ENCODE measurements at places on chromosomes 3 and 15. TPM values are rescaled to one million over a fixed set of nuclear protein-coding genes. Genes with fewer than 3 reads are reported as not detected.

Gene CLPX
- total RNA-seq, result 46.7 TPM

GRCh38 chr15:38066612-38067011 lies 132.2 kb downstream of the TMCO5A start:
- H3K36me3 ChIP-seq, result no peaks in the 10 kb centered on the region
- no peak overlapping the region for H3K27ac ChIP-seq
- H3K4me1 ChIP-seq, result peaks cover 22% of the 10 kb centered on the region
- H3K27me3 ChIP-seq, result no peaks in the 10 kb centered on the region
- no peak overlapping the region for H3K4me3 ChIP-seq

Gene LMLN
- total RNA-seq, result 13.0 TPM

DNA sequence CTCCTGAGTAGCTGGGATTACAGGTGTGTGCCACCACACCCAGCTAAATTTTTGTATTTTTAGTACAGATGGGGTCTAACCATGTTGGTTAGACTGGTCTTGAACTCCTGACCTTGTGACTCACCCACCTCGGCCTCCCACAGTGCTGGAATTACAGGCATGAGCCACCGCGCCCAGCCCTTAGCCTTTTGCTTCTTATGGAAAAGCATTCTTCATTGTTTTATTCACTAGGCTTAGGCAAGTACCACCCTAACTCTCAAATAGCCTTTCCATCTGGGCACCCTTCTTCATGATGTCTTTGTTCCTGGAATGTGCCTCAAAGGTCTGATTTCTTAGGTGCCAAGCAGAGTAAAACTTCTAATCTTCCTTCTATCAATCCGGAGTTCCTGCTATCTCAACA lies 641.8 kb downstream of the FHIT start:
- H3K36me3 ChIP-seq, result no peaks in the 10 kb centered on the region
- no peak for DNase-seq
- H3K27ac ChIP-seq, result no peak overlapping the region
- no peak overlapping the region for H3K4me3 ChIP-seq

Gene MME
- total RNA-seq, result 102 TPM

Gene ARGFX
- not detected for total RNA-seq

DNA sequence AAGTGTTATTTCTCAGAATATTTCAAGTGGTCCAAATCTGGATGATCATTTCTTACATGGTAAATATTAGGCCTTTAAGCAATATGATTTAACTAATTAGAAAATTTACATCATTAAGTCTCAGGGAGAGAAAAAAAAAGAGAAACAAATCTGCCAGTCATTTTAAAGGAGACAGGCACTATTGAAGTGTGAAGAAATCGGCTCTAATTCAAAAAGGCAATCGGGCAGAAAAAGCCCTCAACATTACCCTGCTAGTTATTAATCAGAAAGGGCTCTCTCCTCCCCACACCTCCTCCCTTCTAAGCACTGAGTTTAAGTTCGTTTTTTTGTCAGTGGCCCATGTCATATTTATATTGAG lies 215.9 kb downstream of the MEIS2 start:
- H3K36me3 ChIP-seq, result no peaks in the 10 kb centered on the region
- peaks cover 92% of the 10 kb centered on the region for H3K27me3 ChIP-seq
- no peak for DNase-seq

- H3K36me3 ChIP-seq, result no peaks in the 10 kb centered on the region
- peaks cover 11% of the 10 kb centered on the region for H3K4me1 ChIP-seq
- H3K27me3 ChIP-seq, result no peaks in the 10 kb centered on the region
Measured at GRCh38 chr3:58462829-58463180, 29.1 kb upstream of the KCTD6 start.

GRCh38 chr15:85733416-85733815 lies 61.3 kb downstream of the KLHL25 start:
- no peak for DNase-seq
- no peak overlapping the region for H3K4me3 ChIP-seq
- H3K27ac ChIP-seq, result no peak overlapping the region
- H3K36me3 ChIP-seq, result peaks cover 54% of the 10 kb centered on the region
- H3K27me3 ChIP-seq, result no peaks in the 10 kb centered on the region

DNA sequence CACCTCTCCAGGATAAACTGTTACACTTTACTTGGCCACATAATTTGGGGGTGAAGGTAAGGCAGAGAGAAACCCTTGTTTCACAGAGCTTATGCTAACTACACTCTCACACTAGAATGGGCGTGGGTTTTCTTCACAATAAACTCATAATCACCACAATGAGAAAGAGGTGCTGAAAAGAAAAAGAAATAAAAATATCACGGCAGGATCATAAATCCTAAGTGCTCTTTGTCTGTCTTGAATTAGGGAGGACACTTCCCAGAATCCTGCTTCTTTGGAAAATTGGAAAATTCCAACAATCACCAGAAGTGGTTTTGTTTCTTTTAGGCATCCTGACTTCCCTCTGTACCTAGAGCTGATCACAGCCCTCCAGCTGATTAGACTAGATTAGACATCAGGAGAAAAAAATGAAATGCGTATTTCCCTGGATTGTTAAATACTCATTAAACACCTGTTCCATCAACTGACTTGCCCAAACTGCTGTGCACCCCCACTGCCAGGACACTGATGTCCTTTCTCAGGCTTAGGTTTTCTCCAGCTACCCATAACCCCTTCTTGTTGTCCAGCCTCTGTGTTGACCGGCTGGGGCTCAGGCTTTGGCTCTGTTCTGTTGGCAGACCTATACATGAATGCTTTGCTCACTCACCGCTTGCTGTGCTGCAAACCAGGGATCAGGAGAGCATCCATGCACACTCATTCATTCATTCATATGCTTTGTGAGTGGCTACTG lies 41.6 kb upstream of the ACKR4 start:
- no peak overlapping the region for H3K27ac ChIP-seq
- H3K4me1 ChIP-seq, result peaks cover 7% of the 10 kb centered on the region
- no peaks in the 10 kb centered on the region for H3K27me3 ChIP-seq
- peaks cover 10% of the 10 kb centered on the region for H3K36me3 ChIP-seq

- no peaks in the 10 kb centered on the region for H3K27me3 ChIP-seq
- H3K36me3 ChIP-seq, result no peaks in the 10 kb centered on the region
- H3K27ac ChIP-seq, result no peak overlapping the region
Measured at GRCh38 chr3:116824208-116824607, 114.6 kb downstream of the TUSC7 start.

DNA sequence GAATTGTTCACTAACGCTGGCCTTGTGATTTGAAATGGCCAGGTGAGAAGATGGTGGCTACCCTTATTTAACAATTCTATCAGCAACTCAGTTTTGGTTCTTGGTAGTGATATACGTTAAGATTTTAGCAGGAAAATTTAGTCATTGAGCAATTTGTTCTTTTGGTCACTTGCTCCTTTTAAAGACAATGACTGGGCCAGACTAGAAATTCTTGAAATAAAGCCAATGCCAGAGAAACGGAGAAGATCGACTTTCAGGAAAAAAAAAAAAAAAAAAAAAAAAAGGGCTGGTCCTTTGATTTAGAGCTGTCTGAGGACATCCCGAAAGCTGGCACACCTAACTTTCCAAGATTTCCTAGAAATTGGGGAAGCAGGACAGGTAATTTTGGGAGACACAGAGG lies 178.5 kb downstream of the FNDC3B start:
- no peak overlapping the region for H3K4me3 ChIP-seq
- DNase-seq, result no peak
- H3K27me3 ChIP-seq, result no peaks in the 10 kb centered on the region
- H3K27ac ChIP-seq, result peak overlapping the region; percentile 65
- peaks cover 62% of the 10 kb centered on the region for H3K4me1 ChIP-seq

GRCh38 chr15:51367322-51367976 lies 26.0 kb downstream of the GLDN start:
- H3K27ac ChIP-seq, result no peak overlapping the region
- peaks cover 30% of the 10 kb centered on the region for H3K4me1 ChIP-seq
- H3K36me3 ChIP-seq, result no peaks in the 10 kb centered on the region
- no peak for DNase-seq

DNA sequence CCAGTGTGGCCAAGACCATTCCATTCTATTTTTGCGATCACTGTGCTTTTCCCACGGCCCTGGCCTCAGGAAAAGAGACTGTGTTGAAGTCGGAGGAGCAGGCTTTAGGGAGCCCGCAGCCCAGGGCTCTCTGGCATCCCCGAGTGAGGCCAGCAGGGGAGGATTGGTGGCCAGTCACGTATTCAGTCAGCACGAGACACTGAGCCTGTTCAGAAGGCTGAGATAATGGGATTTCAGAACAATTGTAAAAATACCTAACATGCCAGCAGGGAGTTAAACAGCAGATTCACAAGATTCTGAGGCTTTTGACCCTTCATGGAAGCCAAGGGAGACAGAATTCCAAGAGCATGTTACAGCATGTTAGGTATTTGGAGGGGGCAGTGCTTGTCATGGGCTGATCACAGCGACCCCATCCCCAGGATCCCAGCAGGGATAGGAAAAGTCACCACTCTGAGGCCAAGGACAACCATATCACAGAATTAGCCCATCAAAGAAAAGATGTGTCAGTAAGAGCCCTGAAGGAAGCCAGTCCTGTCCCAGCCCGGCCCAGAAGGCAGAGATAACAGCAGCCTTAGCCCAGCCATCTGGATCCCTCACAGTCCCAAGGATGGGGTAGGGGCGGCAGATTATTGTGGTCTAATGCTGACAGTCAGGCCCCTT lies 40.6 kb downstream of the AMOTL2 start:
- DNase-seq, result peak; percentile 87
- H3K36me3 ChIP-seq, result no peaks in the 10 kb centered on the region
- peak overlapping the region; percentile 91 for H3K27ac ChIP-seq
- no peak overlapping the region for H3K4me3 ChIP-seq
- peaks cover 82% of the 10 kb centered on the region for H3K4me1 ChIP-seq

DNA sequence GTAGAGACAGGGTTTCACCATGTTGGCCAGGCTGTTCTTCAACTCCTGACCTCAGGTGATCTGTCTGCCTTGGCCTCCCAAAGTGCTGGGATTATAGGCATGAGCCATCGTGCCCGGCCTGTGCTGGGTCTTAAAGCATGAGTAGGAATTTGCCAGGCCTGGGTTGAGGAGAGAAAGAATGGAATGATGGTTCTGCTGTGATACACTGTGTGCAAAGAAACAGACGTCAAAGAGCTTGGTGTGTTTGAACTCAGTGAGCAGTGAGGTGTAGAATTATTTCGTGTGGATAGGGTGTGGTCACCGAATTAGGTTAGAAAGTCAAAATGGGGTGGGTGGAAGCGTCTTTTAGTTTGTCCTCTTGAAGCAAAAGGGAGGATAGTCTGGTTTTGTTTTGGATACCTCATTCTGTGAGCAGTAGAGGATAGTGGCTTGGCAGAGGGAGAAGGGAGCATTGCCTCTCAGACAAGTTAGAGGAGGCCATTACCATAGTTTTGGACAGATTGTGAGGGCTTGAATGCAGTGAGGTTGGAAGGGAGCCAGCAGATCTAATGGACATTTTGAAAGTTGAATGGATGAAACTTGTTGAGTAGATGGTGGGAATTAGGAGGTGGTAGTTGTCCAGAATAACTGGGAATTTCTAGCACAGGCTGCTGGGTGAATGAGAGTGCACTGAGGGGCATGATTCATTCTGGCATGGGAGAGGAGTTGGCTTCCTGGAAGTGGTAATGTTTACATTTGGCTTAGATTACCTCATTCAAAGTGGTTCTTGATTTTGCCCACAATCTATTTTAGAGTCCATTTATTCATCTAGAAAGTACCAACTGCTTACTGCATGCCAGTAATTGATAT lies 27.2 kb downstream of the AKAP13 start:
- H3K27me3 ChIP-seq, result no peaks in the 10 kb centered on the region
- DNase-seq, result peak; percentile 80
- H3K27ac ChIP-seq, result peak overlapping the region; percentile 92

- H3K36me3 ChIP-seq, result no peaks in the 10 kb centered on the region
- H3K4me1 ChIP-seq, result no peaks in the 10 kb centered on the region
- no peak for DNase-seq
- H3K4me3 ChIP-seq, result peak overlapping the region; percentile 61
- no peak overlapping the region for H3K27ac ChIP-seq
- H3K27me3 ChIP-seq, result peaks cover 97% of the 10 kb centered on the region
Measured at GRCh38 chr3:147391781-147392624, 14.3 kb downstream of the ZIC4 start.

GRCh38 chr3:143613226-143613625 lies 235.0 kb downstream of the SLC9A9 start:
- no peaks in the 10 kb centered on the region for H3K27me3 ChIP-seq
- DNase-seq, result no peak
- no peak overlapping the region for H3K4me3 ChIP-seq
- no peak overlapping the region for H3K27ac ChIP-seq

DNA sequence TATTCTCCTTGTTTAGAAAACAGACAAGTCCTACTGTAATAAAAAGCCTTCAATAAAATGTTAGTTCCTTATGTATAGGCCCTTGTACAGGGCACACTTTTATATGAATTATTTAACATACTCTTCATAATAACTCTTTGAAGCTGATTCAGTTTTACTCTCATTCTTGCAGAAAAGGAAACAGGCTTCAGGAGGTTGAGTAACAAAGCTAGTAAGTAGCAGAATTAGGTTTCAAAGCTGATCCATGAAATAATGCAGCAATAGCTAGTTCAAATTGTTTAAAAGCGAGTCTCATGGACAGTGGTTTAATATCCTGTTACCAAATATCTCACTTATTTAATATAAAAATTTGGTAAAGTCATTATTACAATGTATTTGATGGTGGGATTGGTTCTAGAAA lies 25.0 kb downstream of the TCF12 start:
- DNase-seq, result no peak
- no peaks in the 10 kb centered on the region for H3K27me3 ChIP-seq
- no peak overlapping the region for H3K4me3 ChIP-seq
- peaks cover 15% of the 10 kb centered on the region for H3K4me1 ChIP-seq

Gene PAK6
- not detected for total RNA-seq

Gene CYP1A2
- total RNA-seq, result not detected

DNA sequence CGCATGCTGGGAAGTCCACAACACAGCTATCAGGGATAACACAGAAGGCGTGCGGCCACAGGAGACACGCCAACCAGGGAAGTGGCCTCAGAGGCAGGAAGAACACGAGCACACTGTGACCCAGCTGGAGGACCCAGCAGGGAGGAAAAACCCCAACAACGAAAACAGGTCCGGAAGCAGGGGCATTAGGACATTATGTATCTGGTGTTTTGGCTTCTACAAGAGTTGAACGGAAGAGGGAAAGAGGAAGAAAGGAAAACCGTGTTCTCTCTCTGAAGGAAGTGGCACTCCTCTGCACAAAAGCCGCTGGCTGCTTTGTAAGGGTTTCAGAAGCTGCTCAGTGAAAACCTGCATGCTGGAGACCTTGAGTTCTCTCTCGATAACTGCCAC lies 61.8 kb downstream of the HACD2 start:
- H3K27me3 ChIP-seq, result no peaks in the 10 kb centered on the region
- no peak overlapping the region for H3K4me3 ChIP-seq
- no peak overlapping the region for H3K27ac ChIP-seq
- H3K4me1 ChIP-seq, result no peaks in the 10 kb centered on the region
- DNase-seq, result no peak
- H3K36me3 ChIP-seq, result peaks cover 6% of the 10 kb centered on the region

- no peaks in the 10 kb centered on the region for H3K36me3 ChIP-seq
- H3K27ac ChIP-seq, result no peak overlapping the region
- no peaks in the 10 kb centered on the region for H3K4me1 ChIP-seq
- peaks cover 3% of the 10 kb centered on the region for H3K27me3 ChIP-seq
- no peak overlapping the region for H3K4me3 ChIP-seq
Measured at GRCh38 chr15:52214553-52214952, 23.4 kb upstream of the GNB5 start.

- H3K36me3 ChIP-seq, result no peaks in the 10 kb centered on the region
- peaks cover 28% of the 10 kb centered on the region for H3K27me3 ChIP-seq
- no peaks in the 10 kb centered on the region for H3K4me1 ChIP-seq
- no peak for DNase-seq
Measured at GRCh38 chr3:37443363-37444035, 269.1 kb upstream of the LRRFIP2 start.
